ENCODE measurements at places on chromosomes 12 and 14.

- no peak for DNase-seq
Measured at GRCh38 chr12:111427417-111428074, 21.8 kb downstream of the SH2B3 start.

DNA sequence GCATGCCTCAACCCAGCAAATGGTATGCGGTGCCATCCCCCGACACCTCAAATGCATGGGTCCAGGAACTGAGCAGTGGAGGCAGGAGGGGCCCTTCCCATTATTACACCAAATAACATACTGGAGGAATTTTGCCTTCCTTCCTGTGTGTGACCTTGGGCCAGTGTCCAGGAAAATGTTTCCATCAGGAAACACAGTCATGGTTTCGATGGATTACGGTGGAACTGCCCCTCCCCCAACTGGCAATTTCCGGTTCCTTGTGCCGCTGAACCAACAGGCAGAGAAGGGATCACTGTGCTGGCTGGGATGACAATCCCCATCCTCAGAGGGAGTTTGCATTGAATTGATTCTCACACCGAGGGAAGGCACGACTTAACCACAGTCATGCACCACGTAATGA lies 9.1 kb upstream of the CDC42BPB start:
- DNase-seq: no peak

DNA sequence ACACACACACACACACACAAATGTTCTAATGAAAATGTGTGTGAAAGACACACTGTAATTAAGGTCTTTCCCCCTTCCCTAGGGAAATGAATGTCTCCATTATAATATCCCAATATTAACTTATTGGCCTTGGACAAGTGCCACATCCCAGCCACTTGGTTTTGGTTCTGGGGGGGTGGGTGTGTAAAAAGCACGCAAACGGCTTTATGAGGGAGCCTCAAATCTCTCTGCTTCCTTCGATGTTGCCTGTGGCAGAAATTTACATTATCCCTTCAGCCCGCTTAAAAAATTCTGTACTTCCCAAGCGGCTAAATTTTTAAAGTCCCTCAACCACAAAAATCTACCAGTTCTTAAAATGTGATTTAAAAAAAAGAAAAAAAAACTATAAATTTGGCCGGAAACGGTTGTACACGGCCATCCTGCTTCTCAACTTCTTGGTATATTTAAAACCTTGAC lies 432 bp downstream of the C14orf93 start:
- DNase-seq: no peak

- DNase-seq: no peak
Measured at GRCh38 chr12:124663206-124663605, 95.8 kb upstream of the NCOR2 start.

DNA sequence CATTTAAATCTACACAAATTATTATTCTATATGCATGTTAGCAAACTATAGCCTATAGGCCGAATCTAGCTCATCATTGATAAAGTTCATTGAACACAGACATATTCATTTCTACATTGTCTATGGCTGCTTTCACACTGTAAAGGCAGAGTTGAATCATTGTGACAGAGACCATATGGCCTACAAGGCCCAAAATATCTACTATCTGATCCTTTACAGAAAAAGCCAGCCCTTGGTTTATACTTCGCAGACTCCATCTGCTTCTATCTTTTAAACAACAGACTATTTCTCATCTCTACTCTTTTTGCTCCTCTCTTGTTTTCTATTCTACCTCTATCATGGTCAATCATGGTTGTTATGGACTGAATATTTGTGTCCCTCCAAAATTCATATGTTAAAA lies 190.7 kb downstream of the EXOC5 start:
- no peak for DNase-seq

DNA sequence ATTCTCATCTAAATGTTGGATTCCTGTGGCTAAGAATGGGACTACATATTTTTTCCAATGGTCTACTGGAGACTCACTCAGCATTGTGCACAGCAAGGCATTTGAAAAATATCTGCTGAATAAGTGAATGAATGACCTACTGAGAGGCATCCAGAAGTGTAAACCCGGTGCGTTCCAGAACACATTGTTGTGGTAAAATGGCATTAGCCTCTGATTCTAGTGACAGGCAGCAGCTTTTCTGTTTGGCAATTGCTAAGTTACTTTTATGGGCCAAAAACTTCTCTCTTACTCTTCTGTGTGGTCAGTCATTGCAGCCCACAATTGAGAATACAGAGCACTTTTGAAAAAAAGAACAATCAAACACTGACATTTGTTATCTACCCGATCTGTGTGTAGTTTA lies 36.5 kb downstream of the WIF1 start:
- DNase-seq: no peak

DNA sequence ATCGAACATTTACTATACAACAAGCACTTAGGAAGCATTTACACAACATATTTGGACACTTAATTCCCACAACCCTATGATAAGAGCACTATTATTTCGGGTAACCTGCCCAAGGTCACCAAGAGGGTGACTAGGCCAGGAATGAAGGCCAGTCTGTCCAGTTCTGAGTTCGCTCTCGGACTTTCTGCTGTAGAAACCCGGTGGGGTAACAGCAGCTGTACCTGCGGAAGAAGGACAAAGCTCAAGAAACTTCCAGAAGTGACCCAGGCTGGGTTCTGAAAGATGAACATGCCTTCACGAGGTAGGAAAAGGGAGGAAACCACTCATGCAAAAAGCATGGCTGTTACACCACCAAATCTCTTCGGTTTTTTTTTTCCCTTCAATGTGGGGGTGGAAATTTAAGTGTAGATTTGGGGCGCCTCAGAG lies 10.8 kb downstream of the PLA2G1B start:
- DNase-seq: no peak

GRCh38 chr12:49556391-49557186 lies 11.4 kb downstream of the MCRS1 start:
- no peak for DNase-seq

DNA sequence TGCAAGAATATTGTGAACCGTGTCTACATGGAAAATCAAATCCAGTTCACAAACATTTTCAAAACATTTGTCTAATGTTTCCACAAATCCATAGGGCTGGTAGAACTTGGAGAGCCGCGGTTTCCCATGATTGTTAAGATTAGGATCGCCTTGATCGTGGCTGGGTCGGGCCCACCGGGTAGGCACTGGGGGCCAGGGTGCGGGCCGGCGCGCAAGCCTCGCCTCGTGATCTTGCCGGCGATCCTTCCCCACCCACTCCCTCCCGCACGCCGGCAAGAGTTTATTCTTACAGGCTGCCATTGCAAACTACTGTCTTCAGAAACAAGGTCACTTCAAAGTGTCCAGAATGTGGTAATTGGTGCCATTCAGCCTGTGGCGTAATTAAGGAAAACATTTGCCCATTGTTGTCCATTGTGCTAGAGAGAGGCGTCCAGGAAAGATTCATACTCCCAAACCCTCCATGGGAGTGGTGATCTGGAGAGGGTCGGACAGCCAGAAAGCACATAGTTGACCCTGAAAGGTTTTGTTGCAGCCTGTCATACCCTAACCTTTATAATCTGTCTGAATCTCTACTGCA lies 95.5 kb downstream of the BORCS5 start:
- DNase-seq: no peak

GRCh38 chr14:71181215-71182003 lies 274.1 kb downstream of the PCNX1 start:
- DNase-seq: no peak

DNA sequence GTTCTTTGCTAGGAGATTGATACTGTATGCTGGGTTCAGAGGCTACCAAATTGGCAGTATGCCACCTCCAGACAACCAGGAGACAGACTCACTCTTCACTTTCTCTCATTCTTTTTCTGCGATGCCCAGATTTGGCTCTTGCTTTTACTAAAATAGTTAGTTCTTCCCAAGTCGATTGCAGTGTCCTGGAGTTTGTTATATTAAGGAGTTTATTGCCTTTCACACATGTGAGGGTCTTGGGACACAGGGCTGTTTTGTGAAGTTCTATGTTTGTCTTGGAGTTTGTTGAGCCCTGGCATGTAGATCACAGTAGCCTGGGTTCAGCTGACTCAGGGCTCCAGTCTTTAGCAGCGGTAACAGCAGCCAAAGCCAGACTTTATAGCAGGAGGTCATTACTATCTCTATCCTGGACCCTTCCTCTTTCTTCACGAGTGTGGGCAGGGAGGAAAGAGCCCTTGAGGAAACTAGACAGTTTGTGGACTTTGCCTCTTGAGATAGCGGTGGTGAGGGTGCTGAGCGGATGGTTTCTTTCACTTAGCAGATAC lies 1.6 kb downstream of the MLEC start:
- DNase-seq: no peak

DNA sequence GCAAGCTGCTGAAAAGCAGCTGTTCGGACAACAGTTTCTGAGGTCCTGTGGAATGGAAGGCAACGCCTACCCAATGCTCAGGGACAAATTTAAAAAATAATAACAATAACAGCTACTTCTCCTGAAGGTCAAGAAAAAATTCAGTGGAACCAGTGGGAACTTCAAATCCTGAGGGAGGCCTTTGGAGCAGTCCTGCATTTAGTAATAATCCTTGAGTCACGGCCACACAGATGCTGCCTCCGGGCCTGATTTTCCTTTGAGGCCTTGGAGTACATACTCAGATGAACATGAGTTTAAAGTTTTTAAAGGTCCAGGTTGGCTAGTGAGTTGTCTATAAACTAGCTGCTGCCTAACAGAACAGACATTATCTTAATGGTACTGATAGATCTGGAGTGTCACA lies 268.0 kb downstream of the MSRB3 start:
- no peak for DNase-seq

DNA sequence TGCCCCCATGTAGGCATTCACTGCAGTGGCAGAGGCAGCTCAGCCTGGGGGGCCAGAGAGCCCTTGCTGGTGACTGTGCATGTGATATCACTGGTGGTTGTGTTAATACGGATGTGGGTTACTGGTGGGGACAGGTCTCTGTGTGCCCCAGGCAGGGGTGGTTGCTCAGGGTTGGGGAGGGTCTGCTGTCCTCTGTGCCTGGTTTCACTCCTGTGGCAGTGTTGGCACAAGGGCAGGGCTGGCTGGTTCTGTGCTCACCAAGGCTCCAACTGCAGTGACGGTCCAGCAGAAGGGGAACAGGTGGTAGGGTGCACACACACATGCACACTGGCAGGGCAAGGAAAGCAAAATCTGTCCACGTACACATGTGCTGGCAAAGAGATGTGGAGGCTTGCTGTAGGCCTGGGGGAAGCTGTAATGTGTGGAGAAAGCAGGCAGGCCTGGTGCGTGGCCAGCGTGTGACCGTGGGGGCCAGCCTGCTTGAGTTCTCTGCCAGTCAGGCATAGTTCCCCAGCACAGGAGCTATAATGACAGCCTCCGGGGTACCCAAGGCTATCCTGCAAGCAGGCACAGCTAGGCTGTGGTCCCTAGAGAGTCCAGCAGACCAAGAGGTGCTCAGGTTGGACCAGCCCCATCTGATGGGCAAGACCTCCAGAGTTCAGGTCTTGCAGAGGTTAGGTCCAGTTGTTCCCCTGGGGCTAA lies 254.6 kb downstream of the FBXL14 start:
- no peak for DNase-seq

DNA sequence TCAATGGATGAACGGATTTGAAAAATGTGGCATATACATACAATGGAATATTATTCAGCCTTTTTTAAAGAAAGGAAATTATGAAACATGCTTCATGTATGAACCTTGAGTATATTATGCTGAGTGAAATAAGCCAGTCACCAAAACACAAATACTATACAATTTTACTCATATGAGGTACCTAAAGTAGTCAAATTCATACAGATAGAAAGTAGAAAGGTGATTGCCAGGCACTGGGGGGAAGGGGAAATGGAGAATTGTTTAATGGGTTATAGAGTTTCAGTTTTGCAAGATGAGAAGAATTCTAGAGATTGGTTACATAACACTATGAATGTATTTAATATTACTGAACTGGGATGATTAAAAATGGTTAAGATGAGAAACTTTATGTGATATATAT lies 171.4 kb downstream of the TMTC3 start:
- no peak for DNase-seq

GRCh38 chr12:53516758-53517455 lies 9.6 kb upstream of the NPFF start:
- DNase-seq: no peak

DNA sequence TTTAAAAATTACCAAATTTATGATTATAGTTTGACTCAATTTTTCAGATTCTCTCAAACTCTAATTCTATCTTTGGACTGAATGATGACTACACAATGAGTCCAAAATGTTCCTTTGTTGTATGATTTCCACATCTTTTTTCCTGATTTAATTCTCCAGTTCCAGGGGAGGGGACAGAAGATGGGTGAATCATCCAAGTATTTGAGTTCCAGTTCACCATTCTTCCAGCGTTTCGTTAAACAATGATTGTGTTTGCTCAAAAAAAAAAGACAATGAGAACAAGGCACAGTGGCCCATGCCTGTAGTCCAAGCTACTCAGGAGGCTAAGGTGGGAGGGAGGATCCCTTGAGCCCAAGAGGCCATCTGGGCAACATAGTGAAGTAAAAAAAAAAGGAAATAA lies 23.8 kb downstream of the BAZ1A start:
- no peak for DNase-seq

DNA sequence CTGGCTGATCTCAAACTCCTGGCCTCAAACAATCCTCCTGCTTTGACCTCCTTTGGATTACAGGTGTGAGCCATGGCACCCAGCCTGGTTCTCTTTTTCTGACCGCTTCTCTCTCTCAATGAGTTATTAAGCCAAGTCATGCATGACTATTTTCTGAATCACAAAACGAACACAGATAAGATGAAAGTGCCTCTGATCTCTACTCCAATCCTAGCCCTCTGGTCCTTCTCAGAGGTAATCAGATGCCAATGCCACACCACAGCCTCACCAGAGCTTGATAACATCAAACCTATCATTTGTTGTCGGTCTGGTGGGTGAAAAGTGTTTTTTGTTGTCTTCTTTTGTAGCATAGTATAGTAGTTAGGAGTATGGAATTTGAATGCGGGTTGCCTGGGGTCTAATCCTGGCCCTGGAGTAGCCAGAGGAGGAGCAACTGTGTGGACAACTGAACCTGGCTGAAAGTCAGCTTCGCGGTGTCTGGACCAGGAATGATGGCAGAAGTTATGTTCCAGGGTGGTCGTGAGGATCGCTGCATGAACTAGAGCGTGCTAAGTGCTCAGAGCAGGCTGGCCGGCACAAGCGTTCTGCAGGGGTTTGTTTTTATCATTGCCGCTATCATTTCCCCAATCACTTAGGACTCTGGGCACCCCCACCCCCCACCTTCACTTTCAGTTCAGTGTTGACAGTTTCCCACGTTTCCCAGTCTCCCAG lies 77.9 kb downstream of the SPRING1 start:
- DNase-seq: no peak
